ENCODE measurements at places on chromosomes 12 and 14.

DNA sequence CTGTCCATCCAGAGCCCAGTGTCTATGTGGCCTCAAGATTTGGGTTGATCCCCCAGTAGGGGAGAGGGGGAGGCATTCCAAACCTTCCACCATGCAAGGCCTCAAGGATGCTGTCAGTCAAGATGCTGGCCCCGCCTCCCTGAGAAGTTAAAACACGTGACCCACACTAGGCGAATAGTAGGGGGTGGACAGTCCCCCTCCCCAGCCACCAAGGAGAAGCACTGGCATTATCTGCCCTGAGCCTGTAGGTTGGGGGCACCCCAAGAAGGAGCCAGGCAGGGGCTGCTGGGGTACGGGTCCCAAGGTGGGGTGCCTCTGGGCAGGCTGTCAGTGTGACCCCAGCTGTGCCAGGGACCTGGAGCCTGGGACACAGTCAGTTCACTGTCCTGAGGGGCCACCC lies 2.3 kb downstream of the SLC25A29 start:
- no peak for DNase-seq

DNA sequence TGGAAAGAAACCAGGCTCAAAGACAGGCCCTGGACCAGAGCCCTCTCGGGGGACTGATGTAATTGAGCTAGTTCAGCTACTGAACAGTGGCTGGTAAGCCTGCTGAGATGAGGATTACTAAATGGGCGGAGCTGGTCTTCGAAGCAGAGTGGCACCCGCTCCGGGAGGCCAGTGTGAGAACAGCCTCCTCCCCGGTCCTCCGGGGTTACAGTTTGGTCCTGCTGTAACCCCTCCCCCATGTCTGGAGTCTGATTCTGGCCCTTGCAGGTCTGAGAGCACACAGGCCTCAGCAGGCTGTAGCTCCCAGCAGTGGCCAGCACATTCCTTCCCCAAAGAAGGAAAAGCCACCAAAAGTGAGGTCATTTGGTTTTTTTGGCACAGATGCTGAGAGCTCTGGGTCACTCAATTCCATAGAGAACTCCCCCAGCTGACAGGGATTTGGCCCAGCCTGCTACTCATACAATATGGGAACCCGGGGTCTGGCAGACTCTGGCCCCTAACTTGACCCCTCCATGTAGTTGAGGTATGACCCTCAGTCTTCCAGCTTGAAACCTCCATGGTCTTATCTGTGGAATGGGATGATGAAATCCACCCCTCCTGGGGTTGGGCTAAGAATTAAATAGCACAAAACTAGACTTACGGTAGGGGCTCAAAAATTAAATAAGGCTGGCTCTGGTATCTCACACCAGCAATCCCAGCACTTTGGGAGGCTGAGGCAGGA lies 39.0 kb downstream of the ACTN1 start:
- peak; percentile 91 for DNase-seq

DNA sequence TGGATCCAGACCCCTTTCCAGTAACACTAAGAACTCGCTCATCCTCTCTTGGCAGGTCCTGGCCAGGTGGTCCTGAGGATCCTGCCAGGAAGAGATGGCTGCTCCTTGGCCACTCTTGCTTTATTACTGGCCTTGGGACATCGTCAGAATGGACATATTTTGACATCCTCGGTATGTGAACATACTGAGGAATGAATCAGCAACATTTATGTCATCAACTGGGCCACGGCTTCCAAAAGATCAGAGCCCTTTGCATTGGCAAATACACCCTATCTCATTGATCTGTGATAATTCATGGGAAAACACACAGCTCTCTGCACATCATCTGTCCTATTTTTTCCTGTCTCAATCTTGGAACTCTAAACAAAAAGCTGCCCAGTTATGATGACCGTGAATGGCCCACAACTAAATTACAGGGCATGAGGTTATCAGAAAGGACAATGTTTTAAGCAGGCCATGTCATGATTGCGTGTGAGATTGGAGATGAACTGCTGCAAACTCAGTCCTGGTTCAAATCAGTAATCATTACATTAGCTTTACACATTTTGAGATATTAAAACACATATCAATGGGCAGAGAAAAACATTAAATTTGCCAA lies 1325.8 kb downstream of the AACS start:
- no peak for DNase-seq

GRCh38 chr14:74965486-74966153 lies 10.2 kb upstream of the PGF start:
- DNase-seq, result peak; percentile 30

DNA sequence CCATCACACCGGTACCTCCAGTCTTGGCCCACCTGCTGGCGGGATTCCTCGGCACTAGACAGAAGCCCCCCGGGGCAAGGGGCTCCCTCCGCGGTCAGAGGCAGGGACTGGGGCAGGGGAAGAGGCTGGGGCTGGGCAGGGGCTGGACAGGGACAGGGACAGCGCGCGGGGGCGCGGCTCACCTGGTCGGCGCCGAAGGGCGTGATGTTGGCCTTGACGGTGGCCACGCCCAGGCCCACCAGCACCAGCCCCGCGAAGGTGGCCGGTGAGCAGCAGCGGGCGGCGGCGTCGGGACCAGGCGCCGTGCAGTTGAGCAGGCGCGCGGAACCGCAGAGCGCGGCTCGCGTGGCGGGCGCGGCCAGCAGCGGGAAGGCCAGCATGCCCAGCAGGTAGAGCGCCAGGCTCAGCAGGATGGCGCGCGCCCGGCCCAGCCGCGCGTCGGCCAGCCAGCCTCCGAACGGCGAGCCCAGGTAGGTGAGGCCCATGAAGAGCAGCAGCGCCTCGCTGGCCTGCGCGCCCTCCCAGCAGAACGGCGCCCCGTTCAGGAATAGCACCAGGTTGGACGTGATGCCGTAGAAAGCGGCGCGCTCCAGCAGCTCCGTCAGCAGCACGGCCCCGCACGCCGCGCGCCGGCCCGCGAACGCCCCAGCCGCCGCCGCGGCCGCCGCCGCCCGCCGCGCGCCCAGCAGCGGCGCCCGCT lies 392 bp downstream of the SLC15A4 start:
- DNase-seq, result no peak
